Breast epithelium (tissue), 4 donors: ENCODE measurements at places on chromosomes 3 and 15.

DNA sequence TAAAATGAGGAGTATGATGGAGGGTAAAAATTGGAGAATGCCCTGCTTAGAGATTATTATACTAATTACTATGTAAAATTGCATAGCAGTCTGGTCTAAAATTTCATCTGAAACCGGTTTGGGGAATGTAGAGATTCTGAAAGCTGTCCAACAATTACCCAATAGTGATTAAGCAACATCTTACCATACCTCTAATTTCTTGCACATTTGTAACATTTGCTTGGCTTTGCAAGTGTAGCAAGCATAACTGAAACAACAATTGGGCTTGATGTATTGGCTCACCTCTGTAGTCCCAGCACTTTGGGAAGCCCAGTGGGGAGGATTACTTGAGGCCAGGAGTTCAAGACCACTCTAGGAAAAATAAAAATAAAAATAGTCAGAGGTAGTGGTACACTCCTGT, 17.4 kb downstream of the AADACL2 start:
- no peak for DNase-seq

DNA sequence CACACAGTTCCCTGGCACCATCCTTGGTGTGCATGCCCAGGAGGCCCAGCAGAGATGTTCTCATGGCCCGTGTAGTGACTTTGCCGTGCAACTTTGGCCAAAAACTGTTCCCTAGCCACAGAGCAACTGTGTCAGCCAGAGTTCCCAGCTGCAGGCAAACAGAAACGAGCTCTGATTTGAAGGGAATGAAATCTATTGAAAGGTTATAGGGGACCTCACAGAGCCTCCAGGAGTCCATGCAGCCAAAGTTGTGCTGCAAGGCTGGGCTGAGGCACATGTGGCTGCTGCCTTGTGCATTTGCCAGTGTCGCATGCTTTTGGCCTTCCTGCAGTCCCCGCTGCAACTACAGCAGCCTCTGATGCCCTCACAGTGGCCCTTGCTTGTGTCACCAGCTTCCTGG, 70.5 kb downstream of the PLXNA1 start:
- DNase-seq: no peak

GRCh38 chr15:79811406-79812405, 85.1 kb downstream of the MTHFS start:
- DNase-seq: peak; percentile 83

DNA sequence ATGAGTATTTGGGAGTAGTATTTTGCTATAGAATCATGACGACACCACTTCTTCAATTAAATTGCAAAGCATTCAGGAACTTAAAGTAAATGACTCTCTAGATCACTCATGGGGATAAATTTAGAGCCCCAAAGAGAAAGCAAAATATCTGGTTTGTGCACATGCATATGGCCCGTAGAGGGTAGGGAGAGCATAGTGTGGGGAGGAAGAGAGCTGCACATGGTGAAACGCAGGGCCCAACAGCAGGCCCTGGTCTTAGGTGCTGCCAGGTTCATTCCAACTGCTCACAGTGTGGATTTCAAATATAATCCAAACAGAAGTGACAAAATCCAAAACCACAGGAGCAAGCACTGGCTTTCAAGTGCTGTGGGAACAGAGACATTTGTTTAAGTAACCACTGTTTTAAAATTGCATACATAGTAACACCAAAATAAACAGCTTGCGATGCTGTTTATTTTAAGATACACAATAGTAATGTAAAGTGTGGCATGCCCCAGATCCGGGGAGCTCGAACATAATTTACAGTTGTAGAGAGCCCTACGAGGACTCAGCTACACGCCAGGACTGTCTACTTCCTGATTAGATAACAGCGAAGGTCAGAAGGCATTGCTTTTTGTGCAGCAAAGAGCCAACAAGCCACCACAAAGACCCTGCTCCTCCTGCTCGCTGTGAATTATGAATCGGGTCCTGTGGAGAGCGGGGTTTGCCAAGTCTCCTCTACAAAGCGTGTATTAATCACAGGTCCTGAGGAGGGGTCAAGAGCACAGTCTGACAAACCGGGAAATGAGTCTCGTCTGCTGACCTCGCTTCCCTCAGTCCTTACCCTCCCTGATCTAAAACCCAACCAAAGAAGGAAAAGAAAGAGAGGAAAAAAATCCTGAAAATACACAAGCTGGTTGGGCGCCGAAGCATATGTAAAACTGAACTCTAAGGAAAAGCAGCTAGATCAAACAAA, 80.6 kb downstream of the MEIS2 start:
- DNase-seq: no peak
